ENCODE measurements at places on chromosomes 3 and 15.

DNA sequence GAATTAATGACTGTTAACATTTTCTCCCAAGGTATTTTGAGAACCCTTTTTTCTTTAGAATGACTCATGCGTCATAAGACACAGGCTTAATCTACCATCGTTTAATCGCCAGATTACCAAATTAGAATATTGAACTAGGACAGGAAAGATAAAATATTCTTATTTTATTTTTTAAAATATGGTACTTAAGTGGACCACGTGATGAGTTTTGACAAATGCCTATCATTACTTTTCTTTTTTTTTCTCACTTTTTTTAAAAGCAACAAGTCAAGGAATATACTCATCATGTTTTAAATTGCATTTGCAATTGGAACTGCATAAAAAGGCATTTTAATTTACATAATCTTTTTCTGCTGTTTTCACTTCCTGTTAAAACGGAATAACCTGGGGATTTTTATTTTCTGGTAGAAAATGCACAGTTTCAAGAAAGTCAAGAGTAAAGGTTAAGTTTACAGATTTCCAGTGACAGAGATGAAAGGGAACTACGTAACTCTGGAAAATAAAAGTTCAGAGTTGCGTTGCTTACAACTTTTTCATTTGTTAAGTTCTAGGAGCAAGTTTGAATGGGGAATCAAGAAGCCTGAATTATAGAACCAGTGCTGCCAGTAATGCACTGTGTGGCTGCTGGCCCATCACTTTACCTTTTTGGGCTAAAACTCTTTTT lies 23.6 kb downstream of the SIAH2 start:
- DNase-seq = no peak

DNA sequence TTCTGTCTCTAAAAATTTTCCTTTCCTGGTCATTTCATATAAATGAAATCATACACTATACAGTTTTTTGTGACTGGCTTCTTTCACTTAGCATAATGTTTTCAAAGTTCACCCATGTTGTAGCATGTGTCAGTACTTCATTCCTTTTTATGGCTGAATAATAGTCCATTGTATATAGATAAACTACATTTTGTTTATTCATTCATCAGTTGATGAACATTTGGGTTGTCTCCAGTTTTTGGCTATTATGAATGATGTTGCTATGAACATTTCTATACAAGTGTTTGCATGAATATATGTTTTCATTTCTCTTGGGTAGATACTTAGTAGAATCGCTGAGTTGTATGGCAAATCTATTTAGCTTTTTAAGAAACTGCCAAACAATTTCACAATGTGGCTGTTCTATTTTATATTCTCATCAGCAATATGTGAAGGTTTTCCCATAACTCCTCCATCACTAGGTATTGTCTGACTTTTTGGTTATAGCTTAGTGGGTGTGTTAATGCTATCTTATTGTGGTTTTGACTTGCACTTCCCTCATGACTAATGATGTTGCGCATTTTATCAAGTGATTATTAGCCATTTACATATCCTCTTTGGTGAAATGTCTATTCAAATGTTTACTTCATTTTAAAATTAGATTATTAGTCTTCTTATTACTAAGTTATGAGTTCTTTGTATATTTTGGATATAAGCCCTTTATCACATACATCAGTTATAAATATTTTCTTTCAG lies 21.7 kb upstream of the AP4E1 start:
- no peak for DNase-seq

DNA sequence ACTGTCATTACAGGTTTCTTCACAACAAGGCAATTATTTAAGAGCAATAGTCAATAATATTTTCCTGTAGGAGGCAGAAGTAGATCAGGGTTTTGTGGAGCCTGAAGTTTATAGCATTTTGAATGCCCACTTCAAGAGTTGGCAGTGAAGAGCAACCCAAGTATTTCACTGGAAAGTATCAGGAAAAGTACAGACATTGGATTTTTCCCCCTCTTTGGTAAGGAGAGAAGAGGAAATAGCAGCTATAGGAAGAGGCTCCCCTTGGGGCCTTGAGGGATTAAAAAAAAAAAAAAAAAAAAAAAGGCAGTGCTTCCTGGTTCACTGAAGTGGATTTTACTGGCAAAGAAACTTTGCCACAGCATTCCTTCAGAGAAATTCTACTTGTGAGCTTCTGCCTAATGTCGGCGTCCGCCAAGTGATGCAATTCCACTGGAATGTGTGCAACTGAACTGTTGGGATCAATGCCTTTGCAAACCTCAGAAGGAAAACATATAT lies 5.7 kb upstream of the CNTN6 start:
- peak; percentile 52 for DNase-seq

DNA sequence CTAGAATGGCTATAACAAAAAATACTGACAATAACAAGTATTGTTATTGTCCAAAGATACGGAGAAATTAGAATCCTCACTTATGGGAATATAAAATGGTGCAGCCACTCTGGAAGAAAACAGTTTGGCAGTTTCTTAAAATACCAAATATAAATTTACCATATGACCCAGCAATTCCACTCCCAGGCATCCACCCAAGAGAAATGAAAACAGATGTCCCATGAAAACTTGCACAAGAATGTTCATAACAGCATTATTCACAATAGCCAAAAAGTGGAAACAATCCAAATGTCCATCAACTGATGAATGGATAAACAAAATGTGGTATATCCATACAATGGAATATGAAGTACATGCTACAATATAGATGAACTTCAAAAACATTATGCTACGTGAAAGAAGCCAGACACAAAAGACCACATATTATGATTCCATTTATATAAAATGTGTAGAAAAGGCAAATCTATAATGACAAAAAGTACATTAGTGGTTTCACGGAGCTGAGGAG lies 9.4 kb downstream of the AAGAB start:
- DNase-seq = peak; percentile 58

- DNase-seq = no peak
Measured at GRCh38 chr3:109234300-109234699, 82.0 kb downstream of the DPPA2 start.

DNA sequence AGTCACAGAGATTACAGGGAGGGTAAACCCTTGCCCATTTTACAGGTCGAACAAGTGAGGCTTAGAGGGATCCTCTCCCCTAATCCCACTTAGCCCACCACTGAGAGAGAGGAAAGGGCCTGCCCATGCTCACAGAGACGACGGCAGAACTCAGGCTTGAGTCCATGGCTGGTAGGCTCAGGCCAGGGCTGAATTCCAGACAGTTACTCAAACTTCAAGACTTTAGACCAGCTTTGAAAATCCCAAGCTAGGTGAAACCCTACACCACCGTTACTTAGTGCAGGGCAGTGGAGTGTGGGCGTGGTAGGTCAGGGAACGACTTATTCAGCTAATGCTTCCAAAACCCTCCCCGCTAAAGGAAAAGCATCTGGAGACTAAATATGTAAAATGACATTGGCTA lies 16.4 kb downstream of the GRIP2 start:
- peak; percentile 53 for DNase-seq

DNA sequence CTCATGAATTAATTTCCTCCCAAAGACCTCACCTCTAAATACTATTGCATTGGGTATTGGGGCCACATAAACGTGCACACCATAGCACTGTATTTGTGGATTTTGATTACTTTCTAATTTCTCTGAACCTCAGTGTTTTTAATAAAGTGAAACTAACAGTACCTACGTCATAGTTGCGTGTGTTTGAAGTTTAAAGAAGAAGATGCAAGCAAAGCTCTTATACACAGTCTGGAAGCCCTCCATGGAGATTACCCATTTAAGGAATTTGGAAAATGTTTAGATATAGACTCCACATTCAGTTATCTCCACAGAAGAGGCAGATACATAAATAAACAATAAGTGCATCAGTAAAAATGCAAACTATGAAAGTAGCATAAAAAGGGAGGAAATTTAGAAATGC lies 581.1 kb upstream of the GBE1 start:
- no peak for DNase-seq

DNA sequence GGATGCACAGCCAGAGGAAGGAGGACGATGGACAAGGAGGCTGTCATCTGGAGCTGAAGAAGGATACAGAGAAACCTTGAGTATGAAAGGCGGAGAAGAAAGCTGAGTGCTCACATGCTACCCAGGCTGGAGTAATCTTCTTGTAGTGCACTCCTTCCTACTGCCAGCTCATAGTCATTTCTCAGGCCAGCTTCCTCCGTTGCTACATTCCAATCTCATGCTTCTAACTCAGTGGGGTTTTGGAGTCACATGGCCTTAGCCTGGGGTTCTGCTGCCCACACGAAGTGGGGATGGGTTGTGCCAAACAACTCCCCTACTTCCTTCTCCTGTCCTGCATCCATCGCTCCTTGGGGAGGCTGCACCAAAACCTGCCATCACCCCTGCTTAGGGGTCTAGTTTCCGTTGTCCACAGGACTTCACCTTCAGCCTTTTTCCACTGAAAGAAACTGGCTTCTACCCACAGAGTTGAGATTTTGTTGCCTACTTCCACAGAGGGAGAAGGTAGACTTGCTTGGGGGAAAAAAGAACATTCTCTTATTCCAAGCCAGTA lies 239.9 kb downstream of the EPHB1 start:
- no peak for DNase-seq

GRCh38 chr15:67750371-67750770 lies 74.9 kb upstream of the SKOR1 start:
- DNase-seq = no peak

All from IMR-90 (cell line).